ENCODE measurements at places on chromosomes 13 and 19. TPM values are rescaled to one million over a fixed set of nuclear protein-coding genes. Genes with fewer than 3 reads are reported as not detected.

- DNase-seq, result no peak
These were observed 2.1 kb downstream of the ZNF709 start for GRCh38 chr19:12482509-12482886.

GRCh38 chr19:11041966-11042627 lies 47.2 kb upstream of the LDLR start:
- DNase-seq, result no peak

DNA sequence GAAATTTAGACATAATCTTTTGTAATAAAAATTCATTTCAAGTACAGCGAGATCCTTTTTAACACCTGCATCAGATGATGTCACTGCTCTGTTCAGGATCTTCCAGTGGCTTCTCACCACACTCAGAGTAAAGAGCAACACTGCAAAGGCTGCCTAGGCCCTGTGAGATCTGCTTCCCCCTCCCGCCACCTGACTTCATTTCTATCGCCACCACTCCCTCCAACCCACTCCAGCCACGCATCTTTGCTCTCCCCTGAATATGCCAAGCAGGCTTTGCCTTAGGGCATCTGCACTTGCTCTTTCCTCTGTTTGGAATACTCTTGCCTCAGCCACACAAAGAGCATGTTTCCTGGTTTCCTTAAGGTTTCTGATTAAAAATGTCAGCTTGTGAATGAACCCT lies 58.3 kb downstream of the MBNL2 start:
- DNase-seq, result no peak

- peak; percentile 64 for DNase-seq
These were observed 967 bp upstream of the TPT1 start for GRCh38 chr13:45341799-45342500.

DNA sequence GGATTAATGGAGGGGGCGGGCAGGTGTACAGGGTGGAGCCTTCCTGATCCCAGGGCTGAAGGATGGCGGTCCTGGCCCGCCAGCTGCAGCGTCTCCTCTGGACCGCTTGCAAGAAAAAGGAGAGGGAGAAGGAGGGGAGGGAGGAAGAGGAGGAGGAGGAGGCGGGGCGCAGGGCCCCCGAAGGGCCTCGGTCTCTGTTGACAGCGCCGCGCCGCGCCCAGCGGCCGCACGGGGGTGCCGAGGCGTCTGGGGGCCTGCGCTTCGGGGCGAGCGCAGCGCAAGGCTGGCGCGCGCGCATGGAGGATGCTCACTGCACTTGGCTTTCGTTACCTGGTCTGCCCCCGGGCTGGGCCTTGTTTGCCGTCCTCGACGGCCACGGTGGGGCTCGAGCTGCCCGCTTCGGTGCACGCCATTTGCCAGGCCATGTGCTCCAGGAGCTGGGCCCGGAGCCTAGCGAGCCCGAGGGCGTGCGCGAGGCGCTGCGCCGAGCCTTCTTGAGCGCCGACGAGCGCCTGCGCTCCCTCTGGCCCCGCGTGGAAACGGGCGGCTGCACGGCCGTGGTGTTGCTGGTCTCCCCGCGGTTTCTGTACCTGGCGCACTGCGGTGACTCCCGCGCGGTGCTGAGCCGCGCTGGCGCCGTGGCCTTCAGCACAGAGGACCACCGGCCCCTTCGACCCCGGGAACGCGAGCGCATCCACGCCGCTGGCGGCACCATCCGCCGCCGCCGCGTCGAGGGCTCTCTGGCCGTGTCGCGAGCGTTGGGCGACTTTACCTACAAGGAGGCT lies at the start of gene PPM1N:
TSS of gene PPM1N (plus strand) at position 33 of the 785 bp plus-strand sequence. CDS start at position 63, 30 bp downstream.
- DNase-seq, result peak; percentile 70

GRCh38 chr13:26557051-26557392 lies 461 bp upstream of the WASF3 start:
- DNase-seq, result no peak

DNA sequence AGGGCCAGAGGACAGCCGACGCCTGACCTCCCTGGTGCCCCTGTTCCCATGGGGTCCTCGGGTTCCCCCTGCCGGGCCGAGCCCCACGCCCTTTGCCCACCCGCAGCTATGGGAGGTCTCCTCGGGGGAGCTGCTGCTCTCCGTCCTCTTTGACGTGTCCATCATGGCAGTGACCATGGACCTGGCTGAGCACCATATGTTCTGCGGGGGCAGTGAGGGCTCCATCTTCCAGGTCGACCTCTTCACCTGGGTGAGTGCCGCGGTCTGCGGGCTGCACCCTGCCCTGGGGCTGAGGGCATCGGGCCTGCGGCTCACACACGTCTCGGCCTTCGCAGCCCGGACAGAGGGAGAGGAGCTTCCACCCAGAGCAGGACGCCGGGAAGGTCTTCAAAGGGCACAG lies 6.6 kb downstream of the WDR18 start:
- no peak for DNase-seq

- DNase-seq, result peak; percentile 60
These were observed 19.2 kb downstream of the SIGLEC8 start for GRCh38 chr19:51439021-51439465.

EHD2 gene
- 29.5 TPM for total RNA-seq

TPTE2 gene
- not detected for total RNA-seq

F10 gene
- total RNA-seq, result 22.5 TPM

Data from Peyer's patch (tissue), 4 donors.